ENCODE measurements at places on chromosomes 1 and 21. TPM values are rescaled to one million over a fixed set of nuclear protein-coding genes. Genes with fewer than 3 reads are reported as not detected.

Gene HSPB7
- not detected for total RNA-seq

Gene RNF223
- not detected for total RNA-seq

DNA sequence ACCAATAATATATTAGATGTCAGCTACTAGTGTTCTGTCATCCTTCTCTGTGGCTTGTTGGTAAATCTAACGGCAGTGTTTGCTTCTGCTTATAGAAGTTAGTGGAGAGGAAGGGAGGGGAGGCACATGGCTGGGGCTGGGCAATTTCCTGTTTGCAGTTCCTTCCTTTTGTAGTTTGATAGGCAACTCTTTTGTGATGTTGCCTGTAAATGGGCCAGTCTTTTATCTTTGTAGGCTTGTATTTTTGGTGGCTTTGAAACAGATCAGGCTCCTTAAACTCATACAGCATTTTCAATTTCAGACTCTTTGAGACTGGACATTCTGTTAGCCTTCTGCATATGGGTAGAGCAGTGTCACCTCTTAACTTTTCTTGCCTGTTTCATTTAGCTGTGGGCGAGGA lies 48.1 kb downstream of the CDC14A start:
- DNase-seq, result no peak

DNA sequence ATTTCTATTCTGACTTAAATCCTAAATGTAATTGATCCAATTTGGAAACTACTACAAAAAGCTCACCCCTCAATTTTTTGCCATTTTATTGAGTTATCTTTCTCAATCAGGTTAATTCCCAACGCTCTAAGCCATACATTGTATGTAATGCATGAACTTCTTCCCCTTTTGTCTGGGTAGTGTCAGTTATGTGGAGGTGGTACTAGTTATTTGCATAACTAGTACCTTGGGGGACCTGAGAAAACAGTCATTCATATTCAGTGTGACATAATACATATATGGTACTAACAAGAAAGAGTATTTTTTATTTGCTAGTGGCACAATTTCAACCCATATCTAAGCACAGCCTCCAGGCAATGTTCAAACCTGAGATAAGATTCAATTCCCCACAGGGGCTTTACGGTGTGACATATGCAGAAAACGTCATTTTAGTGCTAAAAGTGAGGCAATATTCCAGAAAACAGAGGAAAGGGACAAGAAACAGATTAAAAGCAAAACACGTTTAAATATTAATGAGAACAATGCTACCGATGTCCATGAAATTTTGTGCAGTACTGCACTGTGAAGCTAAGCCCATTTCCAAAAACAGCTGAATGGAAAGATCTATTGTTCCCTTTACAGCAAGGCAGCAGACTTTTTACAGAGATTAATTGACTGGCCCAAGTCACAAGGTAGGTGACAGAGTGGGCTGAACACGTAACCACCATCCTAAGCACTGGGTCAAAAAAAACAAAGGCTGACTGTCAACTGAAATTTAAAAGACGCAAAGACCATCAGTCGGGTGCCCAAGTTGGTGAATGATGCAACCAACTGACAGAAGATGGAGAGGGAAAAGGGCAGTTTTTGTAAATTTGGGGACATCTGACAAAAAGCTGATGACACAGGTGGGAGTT lies 1.4 kb downstream of the HLCS start:
- no peak for DNase-seq

DNA sequence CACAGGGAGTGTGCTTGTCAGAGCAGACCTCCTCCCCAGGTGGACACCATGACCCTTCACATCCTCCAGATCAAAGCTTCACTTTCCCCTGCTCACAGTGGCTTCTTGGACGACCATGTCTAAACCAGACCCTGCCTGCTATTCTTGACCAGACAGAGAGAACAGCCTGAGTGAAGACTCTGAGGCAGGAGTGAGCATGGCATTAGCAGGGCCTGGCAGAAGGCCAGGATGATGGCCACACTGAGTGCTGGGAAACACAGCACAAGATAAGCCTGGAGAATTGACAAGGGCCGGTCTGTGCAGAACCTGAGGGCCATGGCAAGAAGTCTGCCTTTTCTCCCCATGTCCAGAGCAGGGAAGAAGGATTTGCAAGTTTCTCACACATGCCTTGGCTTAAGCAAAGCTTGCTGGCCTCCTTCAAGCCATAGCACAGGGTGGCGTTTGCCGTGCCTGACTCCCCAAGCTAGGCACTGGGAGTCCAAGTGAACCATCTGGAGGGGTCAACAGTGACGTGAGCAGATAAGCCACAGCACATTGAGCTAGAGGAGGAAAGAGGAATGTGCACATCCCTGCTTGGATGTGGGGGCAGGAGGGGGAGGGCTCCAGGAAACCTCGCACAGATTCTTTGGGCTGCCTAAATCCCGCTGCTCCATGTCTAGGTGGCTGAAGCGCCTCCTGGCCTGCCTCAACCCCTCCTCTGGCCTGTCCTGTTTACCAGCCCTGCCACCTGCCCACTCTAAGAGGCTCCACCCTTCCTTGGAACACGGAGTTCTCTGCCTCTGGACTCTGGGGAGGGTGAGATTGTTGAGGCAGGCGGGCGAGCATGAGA lies 87.1 kb downstream of the CD58 start:
- no peak for DNase-seq

Gene NDUFS5
- total RNA-seq, result 81.3 TPM

Data from activated B cell treated with CpG ODN at 0.5 μM for 24 hours (primary cell).